SK-N-DZ (cell line): ENCODE measurements at places on chromosomes 5 and 9.

- DNase-seq = no peak
Observed at GRCh38 chr5:111649516-111649915, 107.5 kb downstream of the NREP start.

DNA sequence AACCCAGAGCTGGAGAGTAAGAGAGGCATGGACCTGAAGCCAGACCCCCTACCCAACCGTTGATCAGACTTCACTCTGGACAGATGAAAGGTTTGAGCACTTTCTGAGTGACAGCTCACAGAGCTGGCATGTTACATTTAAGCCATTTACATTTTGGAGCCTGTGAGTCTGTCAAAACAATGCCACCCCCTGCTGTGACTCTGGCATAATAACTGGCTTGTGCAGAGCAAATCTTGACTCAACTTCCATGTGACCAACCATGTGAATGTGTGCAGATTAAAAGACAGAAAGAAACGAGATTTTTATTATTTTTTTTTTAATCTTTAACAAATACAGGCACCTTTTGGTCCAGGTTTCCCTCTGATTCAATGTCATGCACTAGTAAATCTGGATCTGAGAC, 48.5 kb downstream of the MFAP3 start:
- DNase-seq = no peak

DNA sequence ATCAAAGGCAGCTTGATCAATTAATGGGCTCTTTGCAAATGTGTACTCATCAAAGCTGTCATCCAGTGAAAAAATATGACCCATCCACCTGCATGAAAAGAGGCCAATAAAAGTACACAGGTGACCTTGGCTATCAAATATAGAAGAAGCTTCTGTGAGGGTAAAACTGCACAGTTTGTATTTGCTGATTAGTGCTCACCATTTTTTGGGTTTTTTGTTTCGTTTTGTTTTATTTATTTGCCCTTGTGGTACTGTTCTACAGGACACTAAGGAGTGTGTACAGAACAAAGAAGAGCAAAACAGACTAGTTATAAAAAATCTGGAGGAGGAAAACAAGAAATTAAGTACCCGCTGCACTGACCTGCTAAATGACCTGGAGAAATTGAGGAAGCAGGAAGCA, 101.3 kb downstream of the CNTLN start:
- DNase-seq = no peak

GRCh38 chr9:112873773-112874405, 16.8 kb downstream of the SLC46A2 start:
- DNase-seq = no peak

- no peak for DNase-seq
Observed at GRCh38 chr5:6159832-6160430, 218.4 kb downstream of the MED10 start.

- no peak for DNase-seq
Observed at GRCh38 chr9:93431539-93432105, 19.9 kb upstream of the FAM120A start.

DNA sequence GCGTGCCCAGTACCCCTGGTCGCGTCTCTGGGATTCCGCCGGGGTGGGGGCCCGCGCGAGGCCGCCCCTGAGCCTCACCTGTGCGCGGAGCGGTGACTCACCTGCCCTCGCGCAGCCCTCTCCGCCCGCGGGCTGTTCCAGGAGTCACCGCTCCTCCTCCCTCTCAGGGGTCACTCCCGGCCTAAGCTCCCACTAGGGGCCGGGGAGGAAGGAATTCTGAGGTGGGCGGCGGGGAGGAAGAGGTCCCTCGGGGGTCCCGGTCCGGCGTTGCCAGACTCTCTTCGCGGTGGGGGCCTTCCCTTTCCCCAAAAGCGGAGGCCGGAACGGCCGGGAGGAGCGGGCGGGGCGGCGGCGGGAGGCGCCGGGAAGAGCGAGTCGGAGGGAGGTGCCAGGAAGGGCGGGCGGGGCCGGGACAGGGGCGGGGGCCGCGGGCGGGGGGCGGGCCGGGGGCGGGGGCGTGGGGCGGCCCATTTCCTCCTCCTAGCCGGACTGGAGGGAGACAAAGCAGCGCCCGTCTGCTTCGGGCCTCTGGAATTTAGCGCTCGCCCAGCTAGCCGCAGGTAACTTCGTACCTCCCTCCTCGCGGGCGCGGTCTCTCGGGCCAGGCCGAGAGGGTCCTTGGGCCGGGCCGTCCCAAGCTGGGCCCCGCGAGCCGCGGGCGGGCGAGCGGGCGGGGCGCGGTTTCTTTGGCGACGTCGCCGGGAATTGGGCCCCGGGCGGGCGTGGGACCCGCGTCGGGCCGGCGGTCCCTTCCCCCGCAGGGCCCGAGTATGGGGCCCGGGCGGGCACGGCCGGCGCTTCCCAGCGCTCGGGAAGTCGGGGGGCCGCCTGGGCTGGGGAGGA, at the start of gene CTNNA1:
Gene CTNNA1 (plus strand): TSS at position 475 of the 843 bp plus-strand sequence. CDS start 28,500 bp downstream, outside the sequence.
- DNase-seq = peak; percentile 46

- no peak for DNase-seq
Observed at GRCh38 chr9:101081641-101082040, 53.1 kb downstream of the PLPPR1 start.

DNA sequence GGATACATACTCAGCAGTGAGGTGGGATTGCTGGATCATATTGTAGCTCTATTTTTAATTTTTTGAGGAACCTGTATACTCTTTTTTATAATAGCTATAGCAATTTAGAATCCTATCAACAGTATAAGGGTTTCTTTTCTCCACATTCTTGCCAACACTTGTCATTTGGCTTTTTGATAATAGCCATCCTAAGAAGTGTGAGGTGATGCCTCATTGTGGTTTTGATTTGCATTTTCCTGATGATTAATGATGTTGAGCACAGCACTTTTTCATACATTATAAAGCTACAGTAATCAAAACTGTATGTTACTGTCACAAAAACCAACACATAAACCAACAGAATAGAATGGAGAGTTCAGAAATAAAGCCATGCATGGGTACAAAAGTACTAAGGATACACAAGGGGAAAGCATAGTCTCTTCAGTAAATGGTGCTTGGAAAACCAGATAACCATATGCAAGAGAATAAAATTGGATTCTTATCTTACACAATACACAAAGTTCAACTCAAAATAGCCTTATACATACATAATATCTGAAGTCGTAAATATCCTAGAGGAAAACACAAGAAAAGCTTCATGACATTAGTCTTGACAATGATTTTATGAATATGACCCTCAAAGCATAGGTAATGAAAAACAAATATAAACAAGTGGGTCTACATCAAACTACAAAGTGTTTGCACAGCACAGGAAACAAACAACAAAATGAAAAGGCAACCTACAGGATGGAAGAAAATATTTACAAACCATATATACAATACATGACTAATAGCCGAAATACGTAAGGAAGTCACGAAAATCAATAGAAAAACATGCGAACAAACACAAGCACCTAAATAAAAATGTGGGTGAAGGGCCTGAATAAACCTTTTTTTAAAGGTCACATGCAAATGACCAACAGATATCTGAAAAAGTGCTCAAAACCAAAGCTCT, 287.8 kb upstream of the DAB2 start:
- no peak for DNase-seq

- DNase-seq = no peak
Observed at GRCh38 chr5:179860301-179860700, 1.7 kb upstream of the MRNIP start.

DNA sequence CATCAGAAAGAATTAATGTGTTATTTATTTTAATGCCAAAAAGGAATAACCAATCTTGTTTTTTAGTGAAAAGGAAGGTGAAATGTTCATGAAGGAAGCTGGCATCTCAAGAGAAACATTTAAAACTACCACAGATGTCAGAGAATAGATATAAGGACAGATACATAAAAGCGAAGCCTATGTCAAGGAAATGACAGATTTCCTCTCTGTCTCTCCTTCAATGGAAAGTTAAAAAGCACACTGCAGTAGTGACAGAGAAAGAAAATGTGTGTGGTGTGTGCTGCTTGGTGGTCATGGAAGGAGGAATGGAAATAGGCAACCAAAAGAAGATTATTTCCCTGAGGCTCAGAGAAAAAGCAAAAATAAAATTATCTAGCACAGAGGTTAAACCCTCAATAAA, 9.2 kb downstream of the WNT8A start:
- DNase-seq = no peak

DNA sequence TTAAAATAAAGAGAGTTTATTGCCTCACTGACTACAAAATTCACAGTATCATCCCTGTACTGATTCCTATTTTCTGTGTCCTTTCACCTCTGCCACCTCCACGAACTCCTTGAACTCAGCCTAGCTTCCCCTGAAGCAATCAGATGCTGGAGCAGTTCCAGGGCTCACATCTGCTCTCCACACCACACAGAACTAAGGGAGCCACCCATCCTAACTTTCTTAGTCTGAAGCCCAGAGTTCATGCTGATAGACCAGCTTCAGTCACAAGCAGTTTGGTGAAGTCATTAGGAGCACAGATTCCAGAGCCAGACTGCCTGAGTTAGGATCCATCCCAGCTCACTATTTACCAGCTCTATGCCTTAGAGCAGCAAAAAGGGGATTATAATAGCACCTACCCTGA, 15.6 kb upstream of the EPB41L4A start:
- DNase-seq = no peak

GRCh38 chr5:159912033-159912800, 4.1 kb upstream of the ADRA1B start:
- DNase-seq = no peak

DNA sequence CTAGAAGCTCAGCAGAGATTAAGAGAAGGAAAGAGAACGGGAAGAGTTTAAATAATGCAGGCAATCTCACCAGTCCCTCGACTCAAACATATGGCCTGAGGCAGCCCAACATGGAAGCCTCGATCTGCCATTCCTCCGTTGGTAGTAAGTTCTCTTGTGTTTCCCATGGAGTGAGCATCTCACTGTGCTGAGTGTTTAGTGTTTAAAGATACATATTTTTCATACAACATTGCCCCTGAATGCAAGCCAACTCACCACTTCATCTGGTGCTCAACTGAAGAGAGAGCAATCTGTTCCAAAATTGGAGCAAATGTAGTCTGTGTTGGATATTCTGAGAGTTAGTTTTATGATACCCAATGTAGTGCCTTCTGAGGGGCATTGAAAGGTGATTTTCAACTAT, 171.5 kb upstream of the ATP10B start:
- no peak for DNase-seq

DNA sequence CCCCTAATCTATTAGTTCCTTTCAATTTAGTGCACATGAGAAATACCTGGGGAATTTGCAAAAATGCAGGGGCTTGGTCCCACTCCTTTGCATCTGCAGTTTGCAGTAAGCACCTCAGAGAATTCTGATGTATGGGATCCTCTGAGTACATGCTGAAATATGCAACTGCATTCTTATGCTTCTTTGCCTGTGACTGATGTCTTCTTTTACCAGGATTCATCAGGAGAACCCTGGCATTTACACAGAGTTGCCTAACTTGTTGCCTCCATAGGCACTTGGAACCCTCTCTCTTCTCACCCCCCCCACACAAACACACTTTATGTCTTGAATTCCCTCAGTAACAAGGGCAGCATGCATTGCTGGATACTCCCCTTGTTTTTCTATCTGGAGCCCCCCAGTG, 173.1 kb downstream of the KDM4C start:
- no peak for DNase-seq

GRCh38 chr9:4973246-4973645, 11.8 kb upstream of the JAK2 start:
- no peak for DNase-seq

- no peak for DNase-seq
Observed at GRCh38 chr9:89862316-89862715, 257.5 kb downstream of the GADD45G start.
